ENCODE measurements at places on chromosomes 1 and 21.

GRCh38 chr1:44792736-44793502 lies 4.9 kb upstream of the BEST4 start:
- ATAC-seq = no peak

DNA sequence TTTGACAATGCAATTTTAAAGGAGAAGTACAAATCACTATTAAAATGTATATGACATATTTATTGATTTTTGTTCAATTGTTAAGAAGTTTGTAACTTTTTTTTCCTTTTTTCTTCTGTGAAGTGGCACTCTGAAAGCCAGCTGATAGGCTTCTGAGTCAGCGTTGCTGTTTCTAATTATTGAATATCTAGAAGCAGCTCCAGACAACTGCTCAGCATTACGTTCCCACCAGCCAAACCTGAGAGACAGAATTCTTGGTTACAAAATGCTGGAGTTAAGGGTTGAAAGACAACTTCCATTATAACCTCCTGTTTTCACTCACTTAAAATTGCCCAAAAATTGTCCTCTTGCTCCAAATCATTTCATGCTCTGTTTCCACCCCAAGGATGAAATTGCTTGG lies 31.4 kb upstream of the LMX1A start:
- no peak for ATAC-seq

DNA sequence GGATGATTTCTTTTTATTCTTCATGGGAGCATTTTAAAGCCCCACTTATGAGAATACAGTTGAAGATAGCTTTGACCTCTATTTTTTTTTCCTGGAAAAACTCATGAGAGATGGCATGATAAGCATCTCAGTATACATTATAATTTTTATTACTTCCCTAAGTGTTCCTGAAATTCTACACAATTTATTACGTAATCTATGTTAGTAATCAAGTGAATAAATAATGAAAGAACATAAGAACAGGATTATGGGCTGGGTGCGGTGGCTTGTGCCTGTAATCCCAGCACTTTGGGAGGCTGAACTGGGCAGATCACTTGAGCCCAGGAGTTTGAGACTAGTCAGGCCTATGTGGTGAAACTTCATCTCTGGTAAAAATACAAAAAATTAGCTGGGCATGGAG lies 13.2 kb upstream of the PRKAA2 start:
- no peak for ATAC-seq

- ATAC-seq = no peak
Observed at GRCh38 chr1:14413819-14414490, 184.5 kb upstream of the KAZN start.

All from activated CD4-positive, CD25-positive, alpha-beta regulatory T cell treated with anti-CD3 and anti-CD28 coated beads, Interleukin-2, amount 50 U/mL, for 24 hours (primary cell).